NCI-H1092 (cell line): ENCODE measurements at places on chromosomes 3 and 15.

- DNase-seq, result no peak
These were observed 202.3 kb downstream of the NEK10 start for GRCh38 chr3:27166888-27167287.

DNA sequence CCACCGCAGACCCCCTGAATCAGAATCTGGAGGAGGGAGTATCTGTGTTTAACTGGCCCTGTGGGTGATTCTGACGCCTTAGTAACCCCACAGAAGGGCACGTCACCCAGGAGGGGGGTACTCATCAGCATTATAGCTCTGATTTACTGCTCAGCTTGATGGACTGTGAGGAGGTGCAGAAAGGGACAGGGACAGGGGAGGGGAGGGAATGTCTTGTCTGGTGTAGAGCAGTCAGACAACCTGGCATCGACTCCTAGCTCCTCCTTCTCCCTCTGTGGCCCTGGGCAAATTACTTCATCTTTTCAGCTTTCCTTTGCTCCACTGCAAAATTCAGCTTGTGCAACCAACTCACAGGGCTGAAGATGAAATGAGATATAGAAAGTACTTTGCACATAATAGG is 42.3 kb upstream of the GLCE start:
- no peak for DNase-seq

GRCh38 chr3:112604536-112604935 is 36.4 kb downstream of the CCDC80 start:
- DNase-seq, result no peak

DNA sequence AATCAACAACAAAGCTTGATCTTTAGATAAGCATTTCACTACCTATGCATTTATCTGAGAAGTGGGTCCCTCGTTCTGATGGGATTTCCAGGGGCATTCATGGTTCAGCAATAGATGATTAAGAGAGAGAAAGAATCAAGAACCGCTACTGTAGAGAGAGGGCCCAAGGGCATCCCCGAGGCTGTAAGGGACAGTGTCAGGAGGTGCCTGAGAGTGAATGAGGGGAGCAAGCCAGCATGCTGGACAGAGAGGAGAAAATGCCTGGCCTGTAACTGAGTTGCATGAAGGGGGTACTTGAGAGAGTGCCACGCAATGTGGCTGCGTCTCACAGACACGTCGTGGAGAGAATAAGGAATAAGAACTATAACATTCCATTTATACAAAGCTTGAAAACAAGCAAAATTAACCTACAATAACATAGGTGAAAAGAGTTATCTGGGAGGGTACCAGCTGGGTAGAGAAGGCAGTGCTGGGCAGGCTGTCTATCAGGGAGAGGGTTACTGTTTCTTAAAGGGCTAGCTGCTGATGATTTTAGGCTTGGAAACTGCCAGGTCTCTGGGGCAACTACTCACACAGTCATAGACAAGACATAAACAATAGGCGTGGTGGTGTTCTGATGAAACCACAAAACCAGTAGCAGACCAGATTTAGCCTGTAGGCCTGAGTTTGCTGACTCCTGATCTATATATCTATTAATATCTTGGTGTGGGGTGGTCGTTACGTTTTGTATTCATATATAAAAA is 374.6 kb upstream of the CFAP20DC start:
- DNase-seq, result no peak

- DNase-seq, result no peak
These were observed 824.7 kb upstream of the NECTIN3 start for GRCh38 chr3:110246796-110247376.

DNA sequence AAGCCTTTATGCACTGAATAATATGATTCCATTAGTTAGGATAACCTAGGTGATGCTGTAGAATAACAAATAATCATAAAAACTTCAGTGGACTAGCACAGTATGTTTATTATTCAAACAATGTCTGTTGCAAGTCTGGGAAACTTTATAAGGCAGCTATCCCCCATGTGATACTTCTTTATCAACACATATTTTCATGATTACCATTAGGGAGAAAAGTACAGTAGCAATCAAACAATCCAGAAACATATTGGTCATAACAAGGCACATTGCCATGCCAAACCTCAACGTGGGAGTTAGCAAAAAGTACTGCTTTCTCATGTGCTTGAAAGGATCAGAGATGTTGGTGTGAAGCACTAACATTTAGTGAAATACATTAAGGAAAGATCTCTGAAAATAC is 35.5 kb downstream of the EOMES start:
- no peak for DNase-seq

- DNase-seq, result no peak
These were observed 408.0 kb downstream of the TBL1XR1 start for GRCh38 chr3:176789281-176789705.

GRCh38 chr3:187720337-187720670 is 17.9 kb upstream of the RTP2 start:
- no peak for DNase-seq

DNA sequence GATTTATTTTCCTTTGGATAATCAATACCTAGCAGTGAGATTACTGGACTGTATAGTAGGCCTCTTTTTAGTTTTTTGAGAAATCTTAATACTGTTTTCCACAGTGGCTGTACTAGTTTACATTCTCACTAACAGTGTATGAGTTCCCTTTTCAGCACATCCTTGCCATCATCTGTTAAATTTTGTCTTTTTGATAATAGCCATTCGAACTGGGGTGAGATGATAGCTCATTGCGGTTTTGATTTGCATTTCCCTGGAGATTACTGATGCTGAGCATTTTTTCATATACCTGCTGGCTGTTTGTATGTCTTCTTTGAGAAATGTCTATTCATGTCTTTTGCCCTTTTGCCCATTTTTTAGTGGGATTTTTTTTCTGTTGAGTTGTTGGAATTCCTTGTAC is 210.8 kb downstream of the CGGBP1 start:
- no peak for DNase-seq

DNA sequence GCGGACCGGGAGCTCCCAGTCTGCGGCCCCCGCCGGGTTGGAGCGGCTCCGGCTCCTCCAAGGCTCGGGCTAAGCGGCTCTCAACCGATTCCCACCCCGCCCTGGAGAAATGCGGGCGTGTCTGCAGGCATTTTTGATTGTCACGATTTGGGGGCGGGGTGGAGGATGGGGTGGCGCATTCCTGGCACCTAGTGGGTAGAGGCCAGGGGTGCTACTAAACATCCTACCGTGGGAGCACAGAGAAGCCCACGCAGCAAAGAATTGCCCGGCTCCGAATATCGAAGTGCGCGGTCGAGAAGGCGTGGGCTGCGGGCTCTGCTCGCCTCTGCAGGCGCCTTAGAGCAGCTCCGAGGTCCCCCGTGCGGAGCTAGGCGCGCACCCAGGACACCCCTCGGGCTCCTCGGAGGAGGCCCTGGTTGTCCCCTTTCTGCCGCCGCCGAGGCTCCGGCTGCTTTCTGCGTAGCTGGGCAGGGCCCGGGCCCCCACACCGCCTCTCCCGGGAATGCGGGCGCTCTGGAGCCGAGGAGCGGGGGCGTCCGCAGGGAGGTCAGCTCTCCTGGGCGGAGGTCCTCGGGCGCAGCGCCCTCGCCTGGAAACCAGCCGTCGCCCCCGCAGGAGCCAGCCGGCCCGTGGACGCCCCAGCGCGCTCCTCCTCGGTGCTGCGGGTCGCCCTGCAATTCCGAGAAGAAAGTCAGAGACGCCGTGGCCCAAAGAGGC is 16.5 kb upstream of the LAMP3 start:
- DNase-seq, result no peak

GRCh38 chr3:52145736-52146110 is 8.5 kb downstream of the POC1A start:
- DNase-seq, result no peak

- no peak for DNase-seq
These were observed 62.7 kb downstream of the ASTE1 start for GRCh38 chr3:130963878-130964277.

DNA sequence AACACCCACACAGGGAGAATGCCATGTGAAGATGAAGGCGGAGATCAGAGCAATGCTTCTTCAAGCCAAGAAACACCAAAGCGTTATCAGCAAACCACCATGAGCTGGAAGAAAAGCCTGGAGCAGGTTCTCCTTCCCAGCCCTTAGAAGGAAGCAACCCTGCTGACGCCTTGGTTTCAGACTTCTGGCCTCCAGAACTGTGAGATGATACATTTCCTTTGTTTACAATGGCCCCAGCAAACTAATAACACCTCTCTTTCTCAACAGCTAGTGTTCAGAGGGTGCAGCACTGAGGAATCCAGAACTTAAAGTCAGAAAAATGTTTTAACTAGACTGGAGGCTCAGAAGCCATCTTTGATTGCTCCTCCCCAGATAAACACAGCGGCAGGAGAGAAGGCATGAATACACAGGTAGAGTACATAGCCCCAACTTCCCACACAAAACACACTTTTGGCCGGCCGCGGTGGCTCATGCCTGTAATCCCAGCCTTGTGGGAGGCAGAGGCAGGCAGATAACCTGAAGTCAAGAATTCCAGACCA is 132.4 kb upstream of the LPP start:
- no peak for DNase-seq
